Cerebellum (tissue), 4 donors: ENCODE measurements at places on chromosomes 2 and 18. TPM values are rescaled to one million over a fixed set of nuclear protein-coding genes. Genes with fewer than 3 reads are reported as not detected.
A peak's percentile ranks its signal among the peaks of the same experiment; 100 is the strongest.

- DNase-seq = no peak
These were observed 107.7 kb upstream of the MCFD2 start for GRCh38 chr2:47023332-47023731.

The NT5DC4 gene
- total RNA-seq = not detected

The UGT1A10 gene
- not detected for total RNA-seq

- no peak for DNase-seq
These were observed 148.3 kb downstream of the KLHL29 start for GRCh38 chr2:23533338-23533695.

GRCh38 chr18:9428301-9428706 is 47.0 kb upstream of the RALBP1 start:
- no peak for DNase-seq

The FTCDNL1 gene
- 4.1 TPM for total RNA-seq

GRCh38 chr2:46800218-46800617 is 115.4 kb downstream of the MCFD2 start:
- DNase-seq = no peak

The HJURP gene
- 8.0 TPM for total RNA-seq

GRCh38 chr2:118842661-118843482 is 4.6 kb downstream of the EN1 start:
- DNase-seq = no peak

The DAW1 gene
- 2.8 TPM for total RNA-seq

GRCh38 chr2:68997401-68997800 is 15.6 kb upstream of the ANTXR1 start:
- DNase-seq = no peak

The IGFBP5 gene
- total RNA-seq = 60.9 TPM

The SCN9A gene
- 69.0 TPM for total RNA-seq

DNA sequence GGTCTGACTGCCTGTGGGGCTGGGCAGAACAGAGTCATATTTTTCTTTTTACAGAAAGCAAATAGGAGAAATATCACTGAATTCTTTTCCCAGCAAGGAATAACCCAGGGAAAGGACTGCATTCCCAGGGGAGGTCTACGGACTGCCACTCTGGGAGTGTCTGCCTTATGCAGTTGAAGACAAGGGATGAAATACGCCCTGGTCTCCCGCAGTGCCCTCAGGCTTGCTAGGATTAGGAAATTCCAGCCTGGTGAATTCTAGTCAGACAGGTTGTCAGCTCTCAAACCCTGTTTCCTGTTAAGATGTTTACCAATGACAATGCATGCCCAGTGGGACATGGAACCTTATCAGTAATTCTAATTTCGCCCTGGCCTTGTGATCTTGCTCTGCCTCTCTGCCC is 30.3 kb upstream of the PDK1 start:
- no peak for DNase-seq

- no peak for DNase-seq
These were observed 831.7 kb downstream of the RNF144A start for GRCh38 chr2:7748717-7749415.

DNA sequence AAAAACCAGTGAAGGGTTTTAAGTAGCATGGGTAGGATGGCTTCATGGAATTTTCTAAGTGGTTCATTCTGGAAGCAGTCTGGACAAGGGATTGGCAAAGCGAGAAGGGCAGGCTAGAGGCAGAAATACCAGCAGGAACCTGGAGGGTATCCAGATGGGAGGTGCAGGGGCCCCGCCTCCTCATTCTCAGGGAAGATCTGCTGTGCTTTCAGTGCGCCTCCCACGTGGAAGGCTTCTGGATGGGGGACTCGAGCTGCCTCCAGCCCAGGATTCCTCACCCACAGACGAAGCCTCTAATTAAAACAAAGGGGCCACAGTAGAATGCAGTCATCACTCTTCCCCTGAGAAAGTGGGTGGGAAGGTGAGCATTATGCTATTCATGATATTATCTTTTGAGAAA is 79.8 kb downstream of the VSNL1 start:
- DNase-seq = peak; percentile 89

- DNase-seq = no peak
These were observed 3.0 kb upstream of the PXDN start for GRCh38 chr2:1747065-1747941.

DNA sequence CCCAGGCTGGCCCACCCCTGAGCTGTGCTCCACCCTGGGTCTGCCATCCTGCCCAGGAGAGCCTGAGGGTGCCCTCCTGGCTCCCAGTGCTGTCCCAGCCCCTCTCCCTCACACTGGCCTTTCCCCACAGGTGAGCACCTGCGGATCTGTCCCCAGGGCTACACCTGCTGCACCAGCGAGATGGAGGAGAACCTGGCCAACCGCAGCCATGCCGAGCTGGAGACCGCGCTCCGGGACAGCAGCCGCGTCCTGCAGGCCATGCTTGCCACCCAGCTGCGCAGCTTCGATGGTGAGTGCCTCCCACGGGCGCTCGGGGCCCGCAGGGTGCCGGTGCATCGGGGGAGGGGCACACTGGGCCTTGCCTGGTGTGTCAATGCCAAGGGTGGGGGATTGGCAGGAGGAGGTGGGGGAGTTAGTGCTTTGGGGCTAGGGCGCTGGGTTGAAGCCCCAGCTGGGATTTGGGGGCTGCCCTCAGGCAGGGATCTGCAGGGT is 23.5 kb downstream of the GPC1 start:
- DNase-seq = no peak

DNA sequence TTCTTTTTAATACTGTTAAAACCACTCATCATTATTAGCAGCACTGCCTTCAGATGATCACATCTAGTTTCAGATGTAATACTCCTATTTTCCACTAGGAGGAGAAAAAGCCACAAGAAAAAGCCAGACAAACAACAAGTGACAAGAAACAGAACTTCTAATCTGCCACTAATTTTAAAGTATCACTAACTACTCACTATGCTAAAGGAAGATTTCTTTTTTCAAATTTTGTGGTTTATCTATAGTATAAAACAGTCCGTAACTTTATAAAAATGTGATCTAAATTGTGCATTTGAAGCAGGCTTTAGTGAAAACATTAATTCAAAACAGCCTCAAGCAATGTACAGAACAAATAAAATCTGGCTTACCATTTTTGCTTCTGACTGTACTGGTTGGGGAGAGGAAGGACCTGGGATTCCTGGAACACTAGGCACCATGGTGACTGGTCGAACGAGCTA is 56.8 kb downstream of the ATF2 start:
- peak; percentile 30 for DNase-seq

DNA sequence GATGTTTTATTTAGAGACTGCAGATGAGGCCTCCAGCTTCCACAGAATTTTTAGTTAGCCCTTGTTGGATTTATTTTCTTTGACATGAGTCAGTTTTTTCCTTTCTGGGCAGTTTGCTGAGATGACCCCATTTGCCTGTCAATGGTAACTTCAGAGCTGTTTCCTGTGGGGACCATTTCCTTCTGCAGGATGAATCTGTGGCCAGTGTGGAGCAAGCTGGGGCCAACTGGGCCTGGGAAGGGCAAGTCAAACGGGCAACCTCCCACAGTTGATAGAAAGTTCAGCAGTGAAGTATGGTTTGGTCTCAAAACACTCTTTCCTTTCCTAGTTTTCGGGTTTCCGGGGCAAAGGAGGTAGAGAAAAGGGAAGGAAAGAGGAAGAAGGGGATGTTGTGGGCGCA is 291.4 kb upstream of the NRP2 start:
- no peak for DNase-seq

The GALNT13 gene
- 14.2 TPM for total RNA-seq

DNA sequence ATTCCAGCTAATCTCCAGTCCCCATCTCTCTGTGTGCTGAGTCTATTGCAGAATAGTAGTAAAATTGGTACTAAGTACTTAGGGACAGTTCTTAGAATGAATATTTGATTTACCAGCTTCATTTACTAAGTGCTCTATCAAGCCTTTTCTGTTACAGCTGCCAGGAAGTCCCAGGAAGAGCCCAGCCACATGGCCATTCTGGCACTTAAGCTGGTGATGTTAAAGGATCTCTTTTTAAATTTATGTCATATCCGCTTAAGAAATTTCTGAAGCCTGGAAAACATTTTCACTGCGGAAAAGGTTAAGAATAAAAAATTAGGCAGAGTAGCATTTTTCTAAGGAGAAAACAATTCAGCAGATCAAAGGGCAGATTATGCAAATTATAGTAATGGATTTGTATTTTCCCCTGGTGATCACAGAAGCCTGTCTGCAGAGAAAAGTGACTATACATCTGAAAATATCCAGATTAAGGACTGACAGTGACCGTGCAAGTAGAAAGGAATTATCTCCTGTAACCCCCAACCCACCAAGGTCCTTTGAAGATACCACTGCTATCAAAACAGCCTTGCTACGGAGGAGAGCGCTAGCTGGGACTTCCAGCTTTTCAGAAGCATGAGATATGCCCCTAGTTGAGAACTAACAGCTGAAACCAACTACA is 260.8 kb downstream of the SH3BP4 start:
- no peak for DNase-seq

DNA sequence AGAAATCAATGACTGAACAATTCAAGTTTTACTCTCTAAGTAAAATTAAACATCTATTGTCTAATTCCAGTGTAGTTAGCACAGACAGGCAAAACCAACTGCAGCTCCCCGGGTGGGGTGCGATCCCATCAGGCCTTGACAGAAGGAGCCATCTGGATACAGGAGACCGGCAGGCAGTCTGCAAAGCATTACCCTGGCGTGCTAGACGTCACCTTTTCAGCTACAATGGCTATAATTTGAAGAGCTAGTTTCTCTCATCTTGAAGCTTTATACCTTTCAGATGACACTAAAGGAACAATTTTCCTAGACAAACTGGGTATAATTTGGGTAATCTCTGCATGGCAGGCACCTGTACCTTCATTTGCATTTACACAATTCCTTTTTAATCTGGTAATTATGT is 761.5 kb upstream of the SOX11 start:
- no peak for DNase-seq

The VIT gene
- 3.4 TPM for total RNA-seq

The GAD1 gene
- 154 TPM for total RNA-seq

DNA sequence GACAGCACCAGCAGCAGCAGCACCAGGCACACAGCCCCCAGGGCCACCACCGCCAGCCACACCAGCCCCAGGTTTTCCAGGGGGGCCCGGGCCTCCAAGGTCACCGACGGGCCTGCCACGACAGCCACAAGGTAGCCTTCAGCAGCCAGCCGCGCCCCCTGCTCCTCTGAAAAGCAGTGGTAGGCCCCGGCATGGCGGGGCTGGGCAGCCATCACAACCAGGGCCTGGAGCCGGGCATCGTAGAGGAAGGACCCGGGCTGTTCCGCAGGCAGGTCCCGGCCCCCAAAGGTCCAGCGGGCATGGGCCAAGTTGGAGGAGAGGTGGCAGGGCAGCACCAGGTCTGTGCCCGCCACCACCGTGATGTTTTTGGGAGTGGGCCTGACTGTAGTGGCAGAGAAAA is 3.3 kb upstream of the ANKRD39 start:
- no peak for DNase-seq

DNA sequence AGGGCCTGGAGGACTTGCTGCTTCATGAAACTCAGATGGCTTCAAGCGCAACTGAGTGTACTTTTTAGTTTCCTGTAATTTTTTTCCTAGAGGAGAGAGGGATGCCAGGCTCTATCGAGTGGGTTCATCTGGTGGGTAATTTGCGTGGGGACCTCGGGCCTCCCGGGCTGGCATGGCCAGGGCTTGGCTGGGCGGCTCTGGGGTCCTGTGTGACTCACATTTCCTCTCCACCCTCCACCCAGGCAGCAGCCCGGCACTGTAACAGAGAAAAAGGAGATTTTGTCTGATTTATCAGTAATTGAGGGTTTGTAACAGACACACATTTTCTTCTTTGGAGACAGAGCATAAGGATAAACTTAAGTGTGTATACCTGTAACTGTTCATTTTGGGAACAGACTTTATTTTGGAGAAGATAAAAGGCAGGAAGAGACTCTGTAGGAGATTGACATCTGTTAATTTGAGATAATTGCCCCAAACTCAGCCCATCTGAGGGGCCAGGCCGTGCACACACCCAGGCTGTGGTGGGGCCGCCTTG is 64.3 kb downstream of the NFATC1 start:
- DNase-seq = no peak

The HRH4 gene
- total RNA-seq = 0.18 TPM

DNA sequence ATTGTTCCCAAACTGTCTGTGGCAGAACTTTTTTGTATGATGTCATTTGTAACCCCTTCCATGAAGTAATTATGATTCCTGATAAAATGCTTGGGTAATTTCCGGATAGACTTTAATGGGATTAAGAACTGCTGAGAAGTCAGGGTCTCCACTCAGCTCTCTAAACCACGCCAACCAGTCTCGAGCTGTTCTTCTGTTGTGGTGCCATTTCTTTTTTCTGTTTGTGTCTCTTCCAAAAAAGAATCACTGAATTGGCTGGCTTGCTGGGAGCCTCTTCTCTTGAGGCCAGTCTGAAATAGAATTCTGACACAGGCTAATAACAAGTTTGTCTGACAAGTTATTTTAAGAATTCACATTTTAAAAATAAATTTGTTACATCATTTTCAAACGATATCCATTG is 198.9 kb downstream of the BCL2 start:
- DNase-seq = no peak

DNA sequence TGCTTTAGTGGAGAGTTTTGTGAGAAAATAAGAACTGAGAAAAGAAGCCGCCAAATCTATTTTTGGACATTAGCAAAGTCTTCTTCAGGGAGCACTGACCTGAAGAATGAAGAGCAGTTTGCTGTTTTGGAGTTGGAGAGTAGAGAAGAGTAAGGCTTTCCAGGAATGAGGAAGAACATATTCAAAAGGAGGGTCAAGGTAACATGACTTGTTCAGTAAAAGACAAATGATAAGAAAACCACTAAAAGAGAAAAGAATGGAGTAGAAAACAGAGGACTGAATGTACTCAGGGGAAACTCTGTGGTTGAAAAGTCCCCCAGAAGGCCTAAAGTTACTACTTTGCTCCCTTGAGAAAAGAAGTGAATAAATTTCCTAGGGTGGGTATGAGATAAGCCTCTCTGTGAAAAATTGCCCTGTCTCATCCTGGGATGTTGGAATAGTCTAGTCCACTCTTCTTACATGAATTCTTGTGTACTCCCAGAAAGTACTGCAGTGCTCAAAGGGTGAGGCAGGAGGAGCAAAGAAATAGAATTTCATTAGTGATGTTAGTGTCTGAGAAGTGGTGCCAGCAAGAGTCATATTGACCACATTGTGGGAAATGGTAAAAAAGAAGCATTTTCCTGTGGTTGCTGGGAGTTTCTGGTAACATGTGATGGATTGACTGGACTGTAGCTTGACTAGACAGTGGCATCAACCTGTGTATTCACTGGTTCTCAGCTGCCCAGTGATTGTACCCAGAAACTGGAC is 27.8 kb downstream of the MBD5 start:
- no peak for DNase-seq

DNA sequence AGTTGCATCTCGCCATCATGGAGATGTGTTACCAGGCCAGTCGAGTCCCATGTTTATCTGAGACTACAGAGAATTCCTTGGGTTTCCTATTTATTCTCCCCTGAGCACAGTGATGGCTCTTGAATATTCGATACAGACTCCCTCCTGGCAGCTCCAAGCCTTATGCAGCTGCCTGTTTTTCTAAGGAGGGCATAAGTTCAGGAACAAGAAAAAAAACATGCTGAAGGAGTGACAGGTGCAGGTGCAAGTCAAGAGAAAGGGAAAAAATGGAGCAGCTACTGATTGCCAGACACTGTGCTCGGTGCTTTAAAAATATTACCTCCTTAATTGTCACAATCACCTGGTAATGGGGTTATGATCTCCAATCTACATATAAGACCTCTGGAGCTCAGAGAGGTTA is 177.2 kb upstream of the DPP10 start:
- no peak for DNase-seq

The KCNK3 gene
- 6.3 TPM for total RNA-seq

The GALNT3 gene
- 2.5 TPM for total RNA-seq

The WDR7 gene
- 87.1 TPM for total RNA-seq

GRCh38 chr2:237591141-237591881 is 777 bp upstream of the RAB17 start:
- DNase-seq = no peak

The ALPI gene
- not detected for total RNA-seq
